NCI-H1105 treated with DMSO at 0.1 percent for 48 hours (cell line): ENCODE measurements at places on chromosomes 2 and 18.

- no peak for DNase-seq
These were observed 65.7 kb upstream of the RBM44 start for GRCh38 chr2:237732790-237733381.

GRCh38 chr2:240623531-240624010, 1.7 kb upstream of the GPR35 start:
- DNase-seq, result no peak

GRCh38 chr2:12861344-12861930, 144.7 kb downstream of the TRIB2 start:
- DNase-seq, result no peak

GRCh38 chr2:64329848-64330247, 124.1 kb upstream of the LGALSL start:
- no peak for DNase-seq

- no peak for DNase-seq
These were observed 186.1 kb upstream of the RAB12 start for GRCh38 chr18:8423051-8423557.
